Cortex of kidney (tissue), 1 donor: ENCODE measurements at places on chromosomes 1 and 21.

DNA sequence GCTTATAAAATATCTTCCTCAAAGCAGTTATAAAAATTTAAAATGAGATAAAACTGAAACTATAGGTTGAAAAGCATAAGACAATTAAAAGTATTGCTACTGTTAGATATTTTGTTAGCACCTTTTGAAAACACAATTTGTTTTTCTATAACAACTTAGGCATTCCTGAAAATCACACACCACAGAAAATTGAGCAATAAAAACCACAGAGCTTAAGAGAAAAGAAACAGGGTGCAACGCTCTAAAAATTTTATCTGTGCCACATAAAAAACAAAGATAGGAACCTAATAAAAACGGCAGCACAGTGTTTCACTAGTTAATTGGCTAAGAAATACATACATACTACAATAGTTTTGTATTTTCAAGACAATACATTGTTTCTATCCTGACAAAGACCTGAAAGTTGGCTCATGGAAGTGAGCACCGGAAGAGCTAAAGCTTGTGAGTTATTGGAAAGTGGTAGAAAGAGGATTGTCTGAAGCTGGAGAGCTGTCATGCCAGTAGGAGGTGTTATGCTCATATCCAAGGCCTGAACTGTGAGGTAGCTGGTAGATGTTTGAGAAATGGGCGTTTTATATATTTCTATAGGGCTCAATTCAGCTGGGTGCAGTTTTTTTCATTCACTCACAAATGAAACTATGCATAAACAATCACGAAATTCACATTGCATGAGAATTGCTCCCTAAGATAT is 45.8 kb downstream of the RGS7 start:
- no peak for DNase-seq

- no peak for DNase-seq
Observed at GRCh38 chr1:9724706-9725476, 73.4 kb downstream of the PIK3CD start.

- DNase-seq, result no peak
Observed at GRCh38 chr21:42599486-42599885, 53.9 kb upstream of the PDE9A start.

DNA sequence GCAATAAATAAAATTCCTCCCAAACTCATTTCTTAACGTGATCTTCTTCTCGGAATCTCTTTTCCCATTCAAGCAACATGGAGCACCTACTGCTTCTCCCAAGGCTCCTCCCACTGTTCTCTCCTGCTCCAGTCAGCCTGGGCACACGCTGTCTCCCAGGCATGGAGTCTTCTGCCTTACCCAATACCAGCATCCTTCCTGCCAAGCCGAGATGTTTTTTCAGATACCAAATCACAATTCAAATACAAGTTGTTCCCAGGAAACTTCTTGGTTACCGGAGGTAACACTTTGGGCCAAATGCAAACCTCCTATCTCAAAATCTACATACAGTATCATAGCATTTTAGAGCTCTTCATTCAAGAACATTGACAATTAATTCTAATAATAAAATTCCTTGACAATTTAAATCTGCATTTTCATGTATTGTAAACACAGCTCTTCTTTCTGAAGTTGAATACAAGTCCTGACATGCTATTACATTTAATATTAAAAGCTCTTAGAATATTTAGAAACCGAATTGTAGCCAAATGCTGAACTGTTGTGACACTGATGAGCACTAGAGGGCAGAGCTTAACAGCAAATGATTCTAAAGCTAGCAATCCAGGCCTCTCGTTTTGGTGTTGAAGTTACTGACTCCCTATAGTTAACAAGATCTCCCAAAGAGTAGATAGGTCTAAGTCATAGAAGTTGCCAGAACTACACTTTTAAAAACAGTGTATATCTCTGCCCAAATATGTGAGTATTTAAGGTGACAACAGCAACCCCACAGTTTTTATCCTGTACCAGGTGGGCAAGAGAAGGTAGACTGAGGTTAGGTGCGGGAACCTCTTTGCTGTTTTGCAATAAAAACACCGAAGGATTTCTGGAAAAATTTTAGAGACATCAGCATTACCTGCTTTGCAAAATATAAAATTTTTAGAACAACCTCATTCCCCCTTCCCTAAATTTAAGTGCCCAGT is 52.3 kb downstream of the BCAR3 start:
- DNase-seq, result no peak

- no peak for DNase-seq
Observed at GRCh38 chr1:118339400-118340124, 154.5 kb upstream of the SPAG17 start.

DNA sequence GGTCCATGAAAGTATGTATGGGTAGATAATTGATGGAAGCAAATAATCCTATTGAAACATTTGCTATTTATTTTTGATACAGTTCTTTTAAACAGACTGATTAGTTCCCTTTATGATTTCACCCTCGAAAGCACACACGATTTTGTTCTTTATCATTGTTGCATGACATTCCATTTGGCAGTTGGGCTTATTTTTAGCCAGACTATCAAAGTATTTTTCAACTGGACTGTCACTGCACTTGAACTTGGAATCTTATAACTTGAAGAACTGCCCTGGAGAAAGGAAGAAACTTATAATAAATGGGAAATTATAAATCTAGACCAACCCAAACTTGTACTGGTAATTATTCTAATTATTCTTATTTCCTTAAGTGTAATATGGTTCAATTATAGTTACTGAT is at the start of gene TNNI3K:
Gene TNNI3K, plus strand, starts transcription at position 235 of the 400 bp plus-strand sequence. Its CDS starts 65 bp downstream, at position 300.
- no peak for DNase-seq

DNA sequence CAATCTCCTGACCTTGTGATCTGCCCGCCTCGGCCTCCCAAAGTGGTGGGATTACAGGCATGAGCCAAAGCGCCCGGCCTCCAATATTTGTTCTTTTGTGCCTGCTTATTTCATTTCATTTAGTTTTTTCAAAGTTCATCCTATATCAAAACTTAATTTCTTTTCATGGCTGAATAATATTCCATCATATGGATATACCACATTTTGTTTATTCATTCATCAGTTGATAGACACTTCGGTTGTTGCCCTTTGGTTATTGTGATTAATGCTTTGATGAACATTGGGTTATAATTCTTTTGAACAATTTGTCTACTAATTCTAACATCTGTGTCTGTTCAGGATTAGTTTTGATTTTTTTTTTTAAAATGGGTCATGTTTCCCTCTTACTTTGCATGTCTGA is 41.7 kb downstream of the SFPQ start:
- DNase-seq, result no peak

DNA sequence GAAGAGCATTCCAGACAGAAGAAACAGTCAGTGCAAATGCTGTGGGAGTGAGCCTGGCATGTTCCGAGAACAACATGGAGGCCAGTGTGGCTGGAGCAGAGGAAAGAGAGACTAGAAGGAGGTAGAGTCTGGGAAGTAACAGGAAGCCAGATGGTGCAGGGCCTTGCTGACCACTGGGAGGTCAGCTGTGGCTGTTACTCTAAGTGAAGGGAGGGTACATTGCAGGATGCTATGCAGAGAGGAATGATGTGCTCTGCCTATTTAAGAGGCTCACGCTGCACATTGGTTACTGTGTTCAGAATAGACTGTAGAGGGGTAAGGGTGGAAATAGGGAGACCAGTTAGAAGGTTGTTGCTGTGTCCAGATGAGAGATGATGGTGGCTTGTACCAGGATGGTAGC is 88.6 kb upstream of the CACNA1E start:
- no peak for DNase-seq

- DNase-seq, result no peak
Observed at GRCh38 chr1:40393173-40393572, 19.6 kb downstream of the SMAP2 start.

DNA sequence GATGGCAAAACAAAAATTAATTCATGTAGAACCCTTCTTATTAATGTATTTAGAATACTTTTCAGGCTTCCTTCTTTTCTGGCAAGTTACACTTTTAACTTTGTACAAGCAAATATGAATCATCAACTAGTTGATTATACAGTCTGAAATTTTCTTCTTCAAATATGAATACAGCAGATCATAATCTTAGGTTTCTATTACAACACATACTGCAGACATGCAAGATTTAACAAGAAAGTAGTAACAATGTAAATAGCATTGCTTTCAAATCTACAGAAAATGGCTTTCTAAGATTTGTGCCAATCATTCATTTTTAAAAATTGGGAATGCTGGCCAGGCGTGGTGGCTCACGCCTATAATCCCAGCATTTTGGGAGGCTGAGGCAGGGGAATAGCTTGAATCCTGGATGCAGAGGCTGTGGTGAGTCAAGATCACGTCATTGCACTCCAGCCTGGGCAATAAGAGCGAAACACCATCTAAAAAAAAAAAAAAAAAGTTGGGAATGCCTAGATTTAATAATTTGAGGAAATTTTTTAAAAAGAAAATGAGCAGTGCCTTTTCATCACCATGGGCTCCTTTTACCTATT is 68.4 kb upstream of the DPYD start:
- DNase-seq, result no peak

GRCh38 chr1:4324525-4324924 is 329.9 kb upstream of the AJAP1 start:
- DNase-seq, result no peak

GRCh38 chr1:111141245-111142220 is 1.5 kb downstream of the CEPT1 start:
- no peak for DNase-seq

DNA sequence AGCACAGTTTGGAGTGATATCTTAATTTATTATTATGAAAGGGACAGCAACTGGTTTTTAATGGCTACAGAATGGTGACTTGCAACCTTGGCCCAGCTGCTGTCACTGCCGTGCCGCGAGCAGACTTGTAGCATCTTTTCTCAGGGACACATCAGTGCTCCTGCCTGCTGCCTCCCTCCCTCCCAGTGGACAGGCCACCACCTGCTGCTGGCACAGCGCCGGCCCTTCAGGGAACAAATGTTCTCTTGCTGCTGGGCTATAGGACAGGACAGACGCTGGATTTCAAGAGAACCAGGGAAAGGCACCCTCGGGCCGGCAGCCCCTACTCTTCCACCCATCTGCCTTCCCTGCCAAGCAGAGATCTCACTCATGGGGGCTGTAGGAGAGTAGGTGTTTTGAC is 413.8 kb upstream of the NFIA start:
- no peak for DNase-seq

DNA sequence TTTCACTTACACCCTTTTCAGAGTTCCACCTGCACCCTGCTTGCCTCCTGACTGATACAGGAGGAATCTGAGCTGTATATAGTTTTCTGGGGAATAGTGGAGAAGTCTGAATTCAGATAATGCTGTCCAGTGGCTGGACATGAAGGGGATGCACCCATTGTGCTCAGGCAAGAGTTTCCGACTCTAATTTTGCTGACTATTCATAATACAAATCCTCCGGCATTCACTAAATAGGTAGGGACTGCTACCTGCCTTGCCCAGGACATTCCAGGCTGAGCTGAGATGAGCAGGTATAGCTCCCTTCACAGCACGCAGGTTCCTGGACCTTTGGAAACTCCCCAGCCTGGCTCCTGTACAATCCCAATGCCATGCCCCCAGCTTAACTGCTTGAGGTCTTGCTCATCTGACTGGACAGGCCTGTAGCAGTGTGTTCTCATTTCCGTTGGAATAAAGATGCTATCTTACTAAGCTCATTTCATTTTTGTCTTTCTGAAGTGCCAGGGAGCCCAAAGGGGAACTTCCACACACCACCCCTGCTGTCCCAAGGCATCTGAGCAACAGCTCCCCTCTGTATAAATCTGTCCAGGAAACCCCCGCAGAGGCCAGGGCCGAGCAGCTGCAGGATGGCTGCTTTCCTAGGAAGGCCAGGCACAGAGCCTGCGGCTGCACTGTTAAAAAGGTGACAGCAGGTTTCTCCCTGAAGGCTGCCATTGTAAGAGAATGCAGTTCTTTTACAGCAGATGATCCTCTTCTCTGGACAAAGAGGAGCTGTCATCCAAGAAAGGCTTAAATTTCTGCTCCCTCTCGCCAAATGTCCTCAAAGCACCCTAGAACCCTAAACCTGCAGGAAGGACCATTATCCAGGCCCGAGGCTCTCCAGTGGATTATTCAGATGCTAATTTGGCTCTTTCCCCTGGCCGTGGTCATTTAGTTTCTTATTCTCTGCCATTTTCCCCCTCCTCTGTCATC is 21.7 kb upstream of the VASH2 start:
- DNase-seq, result no peak

- no peak for DNase-seq
Observed at GRCh38 chr1:221059506-221059905, 180.3 kb downstream of the HLX start.

- DNase-seq, result no peak
Observed at GRCh38 chr1:46755121-46755520, 36.2 kb upstream of the EFCAB14 start.
